NCI-H187 treated with DMSO at 0.1 percent for 48 hours (cell line): ENCODE measurements at places on chromosomes 12 and 14.

DNA sequence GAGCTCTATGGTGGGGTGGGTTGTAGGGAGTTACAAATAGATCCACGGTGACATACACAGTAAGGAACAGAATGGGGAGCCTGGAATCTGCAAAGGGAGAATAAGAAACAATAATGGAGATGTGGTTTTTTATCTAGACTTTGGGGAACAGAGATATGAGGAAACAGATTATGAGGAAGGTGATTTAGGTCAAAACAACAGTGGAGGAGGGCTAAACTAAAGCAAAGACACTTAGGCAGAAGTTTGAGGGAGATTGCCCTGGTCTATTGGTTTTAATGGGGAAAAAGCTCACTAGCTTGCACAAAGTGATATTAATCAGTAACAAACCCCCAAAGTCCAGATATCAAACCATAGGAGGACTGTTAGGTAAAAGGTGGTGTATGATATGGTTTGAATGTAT lies 144.5 kb upstream of the DYRK2 start:
- no peak for DNase-seq

- no peak for DNase-seq
These were observed 6.3 kb downstream of the YBX3 start for GRCh38 chr12:10716704-10717315.

- DNase-seq, result no peak
These were observed 64.1 kb downstream of the ITPR2 start for GRCh38 chr12:26768611-26769603.

DNA sequence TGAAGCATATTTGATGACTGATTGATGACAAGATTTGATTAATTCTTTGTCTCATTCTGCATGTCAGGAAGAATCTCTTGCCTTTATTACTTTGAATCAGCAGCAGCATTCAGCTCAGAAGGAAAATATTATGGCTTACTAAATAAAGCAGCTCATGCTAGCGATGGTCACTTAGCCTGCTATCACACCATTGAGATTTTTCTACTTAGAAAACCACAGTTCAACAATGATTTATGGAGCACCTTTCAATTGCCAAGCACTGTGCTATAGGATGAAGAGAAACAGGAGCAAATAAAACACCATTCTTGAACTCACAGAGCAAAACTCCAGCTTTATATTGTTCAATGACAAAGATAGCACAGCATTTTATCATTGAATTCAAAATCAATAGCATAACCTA lies 197.7 kb downstream of the CPNE8 start:
- DNase-seq, result no peak

- no peak for DNase-seq
These were observed 186.0 kb upstream of the ABCD2 start for GRCh38 chr12:39805651-39806050.

DNA sequence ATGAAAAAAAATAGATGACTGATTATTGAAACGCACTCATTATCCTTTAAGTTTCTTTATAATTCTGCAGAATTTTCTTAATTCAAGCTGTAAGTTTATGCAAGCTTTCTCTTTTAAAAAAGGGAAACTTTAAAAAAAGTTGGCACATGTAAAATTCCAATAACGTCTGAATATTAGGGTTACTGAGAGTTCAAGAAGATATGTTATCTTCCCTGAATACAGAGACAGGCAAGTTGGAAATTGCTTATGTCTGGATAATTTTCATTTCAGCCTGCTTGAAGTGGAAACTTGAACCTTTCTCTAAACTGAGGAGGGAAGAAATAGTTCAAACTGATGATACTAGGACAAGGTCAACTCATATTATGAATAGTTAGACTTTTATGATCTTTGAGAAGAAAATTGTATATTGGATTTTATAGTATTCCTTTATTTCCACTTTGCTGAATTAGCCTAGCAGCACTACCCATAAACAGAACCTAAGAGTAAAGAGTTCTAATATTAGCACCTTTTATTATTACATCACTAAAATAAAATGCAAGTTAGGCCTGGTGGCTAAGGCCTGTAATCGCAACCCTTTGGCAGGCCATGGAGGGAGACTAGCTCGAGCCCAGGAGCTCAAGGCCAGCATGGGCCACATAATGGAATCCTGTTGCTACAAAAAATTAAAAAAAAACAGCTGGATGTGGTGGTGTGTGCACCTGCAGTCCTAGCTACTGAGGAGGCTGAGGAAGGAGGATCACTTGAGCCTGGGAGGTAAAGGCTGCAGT lies 288.0 kb downstream of the TRHDE start:
- no peak for DNase-seq

- DNase-seq, result no peak
These were observed at the start of gene CHGA for GRCh38 chr14:92922883-92923743. CHGA (plus strand) TSS chr14:92923150; CDS start chr14:92923360, 210 bp downstream.
